Mesenchymal stem cell (in vitro differentiated cells and primary cell): ENCODE measurements at places on chromosomes 1 and 21.

DNA sequence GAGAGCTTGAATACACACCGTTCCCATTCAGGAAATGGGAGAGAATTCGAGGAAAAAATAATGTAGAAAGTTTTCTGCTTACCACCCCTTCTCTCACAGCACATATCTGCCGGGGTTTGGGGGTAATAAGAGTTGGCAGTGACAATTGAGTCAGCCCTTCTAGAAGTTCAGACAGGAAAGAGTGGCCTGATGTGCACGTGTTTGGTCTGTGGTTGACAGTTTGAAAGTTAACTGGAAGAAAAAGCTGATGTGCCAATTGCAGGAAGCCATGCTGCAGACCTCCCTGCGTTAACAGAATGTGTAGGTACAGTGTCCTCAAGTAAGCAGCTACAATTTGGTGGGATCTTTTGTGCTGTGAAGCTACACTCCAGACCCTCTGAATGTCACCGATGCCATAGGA is 50.9 kb downstream of the DHX9 start:
- H3K27me3 ChIP-seq = no peaks in the 10 kb centered on the region
- no peak overlapping the region for H3K4me3 ChIP-seq
- no peak overlapping the region for H3K27ac ChIP-seq
- H3K36me3 ChIP-seq = peaks cover 41% of the 10 kb centered on the region
- no peaks in the 10 kb centered on the region for H3K4me1 ChIP-seq

- H3K36me3 ChIP-seq = no peaks in the 10 kb centered on the region
- H3K4me1 ChIP-seq = no peaks in the 10 kb centered on the region
- no peak overlapping the region for H3K27ac ChIP-seq
- H3K4me3 ChIP-seq = no peak overlapping the region
- H3K27me3 ChIP-seq = no peaks in the 10 kb centered on the region
- DNase-seq = peak; percentile 45
These were observed 75.8 kb upstream of the DPH5 start for GRCh38 chr1:101101360-101101759.

DNA sequence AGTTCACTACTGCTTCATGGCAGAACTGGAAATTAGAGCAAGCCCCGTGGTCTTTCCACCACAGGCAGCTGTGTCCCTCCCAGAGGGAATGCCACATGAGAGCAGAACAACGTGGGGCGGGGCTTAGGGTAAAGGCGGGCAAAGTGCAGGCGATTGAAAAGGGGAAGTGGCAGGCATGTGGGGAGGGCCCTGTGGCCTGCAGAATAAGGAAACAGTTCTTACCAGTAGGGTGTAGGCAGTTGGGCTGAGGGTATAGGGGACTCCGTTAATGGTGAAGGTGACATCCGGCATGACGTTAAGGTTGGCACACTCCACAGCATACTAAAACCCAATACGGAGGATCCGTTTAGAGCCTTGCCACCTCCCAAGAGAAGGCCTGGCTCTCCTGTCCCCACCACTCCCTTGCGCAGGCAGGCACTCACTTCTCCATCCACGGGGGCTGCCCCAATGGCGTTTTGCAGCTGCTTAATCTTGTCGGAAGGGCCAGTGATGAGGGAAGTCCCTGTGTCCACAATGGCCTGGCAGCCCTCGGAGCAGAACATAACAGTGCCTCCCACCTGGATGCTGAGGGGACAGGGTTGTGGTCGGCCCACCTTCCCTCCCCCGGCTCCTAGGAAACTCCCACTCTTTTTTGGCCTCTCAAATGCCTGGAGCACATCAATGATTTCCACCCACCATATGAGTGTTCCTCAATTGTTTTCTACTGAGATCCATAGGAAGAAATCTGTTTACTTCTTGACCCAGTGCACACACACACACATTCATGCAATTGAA is 9.1 kb upstream of the RAB7B start:
- H3K36me3 ChIP-seq = no peaks in the 10 kb centered on the region
- H3K27ac ChIP-seq = no peak overlapping the region
- H3K4me3 ChIP-seq = no peak overlapping the region
- no peak for DNase-seq
- peaks cover 1% of the 10 kb centered on the region for H3K4me1 ChIP-seq

- no peaks in the 10 kb centered on the region for H3K27me3 ChIP-seq
- no peaks in the 10 kb centered on the region for H3K4me1 ChIP-seq
- no peak overlapping the region for H3K4me3 ChIP-seq
- no peak overlapping the region for H3K27ac ChIP-seq
These were observed 244.5 kb downstream of the GPR52 start for GRCh38 chr1:174692313-174692712.

DNA sequence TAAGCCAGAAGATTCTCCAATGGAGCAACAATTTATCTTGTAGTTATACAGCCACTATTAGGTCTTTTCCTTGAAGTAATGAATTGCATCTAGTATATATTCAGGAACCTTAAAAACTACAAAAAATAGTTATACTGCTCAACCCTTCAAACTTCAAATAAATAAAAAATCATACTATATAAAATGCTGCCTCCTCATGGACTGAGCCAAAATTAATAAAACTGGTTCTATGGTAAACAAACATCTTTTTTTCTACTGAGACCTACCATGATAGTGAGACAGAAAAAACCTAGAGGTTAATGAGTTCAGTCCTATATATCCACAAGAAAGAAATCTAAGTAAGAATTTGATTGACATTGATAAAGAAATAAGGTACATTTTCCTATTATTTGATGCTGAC is 67.7 kb downstream of the GPATCH2 start:
- peak overlapping the region; percentile 91 for H3K27ac ChIP-seq
- DNase-seq = no peak
- peaks cover 3% of the 10 kb centered on the region for H3K4me1 ChIP-seq
- H3K36me3 ChIP-seq = peaks cover 9% of the 10 kb centered on the region
- no peaks in the 10 kb centered on the region for H3K27me3 ChIP-seq

GRCh38 chr1:54398963-54399528 is 7.1 kb downstream of the SSBP3 start:
- no peaks in the 10 kb centered on the region for H3K27me3 ChIP-seq
- H3K4me1 ChIP-seq = peaks cover 11% of the 10 kb centered on the region
- no peak overlapping the region for H3K4me3 ChIP-seq
- peaks cover 40% of the 10 kb centered on the region for H3K36me3 ChIP-seq

DNA sequence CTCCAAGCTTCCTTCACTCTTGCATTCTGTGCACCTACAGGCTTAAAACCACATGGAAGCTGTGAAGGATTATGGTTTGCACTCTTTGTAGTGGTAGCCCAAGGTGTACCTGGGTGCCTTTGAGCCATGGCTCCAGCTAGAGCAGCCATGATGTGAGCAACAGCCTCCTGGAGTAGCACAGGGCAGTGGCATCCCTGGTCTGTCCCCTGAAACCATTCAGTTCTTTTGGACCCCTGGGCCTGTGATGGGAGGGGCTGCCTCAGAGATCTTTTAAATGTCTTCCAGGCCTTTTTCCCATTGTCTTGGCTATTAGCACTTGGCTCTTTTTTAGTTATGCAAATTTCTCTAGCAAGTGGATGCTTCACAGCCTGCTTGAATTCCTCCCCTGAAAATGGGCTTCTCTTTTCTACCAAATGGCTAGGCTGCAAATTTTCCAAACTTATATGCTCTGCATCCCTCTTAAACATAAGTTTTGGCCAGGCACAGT is 47.4 kb downstream of the CLCA4 start:
- H3K27ac ChIP-seq = no peak overlapping the region
- H3K4me1 ChIP-seq = no peaks in the 10 kb centered on the region
- H3K36me3 ChIP-seq = no peaks in the 10 kb centered on the region
- H3K4me3 ChIP-seq = no peak overlapping the region
- H3K27me3 ChIP-seq = no peaks in the 10 kb centered on the region

GRCh38 chr21:35465741-35466140 is 416.6 kb upstream of the RUNX1 start:
- no peaks in the 10 kb centered on the region for H3K36me3 ChIP-seq
- no peak for DNase-seq
- no peaks in the 10 kb centered on the region for H3K27me3 ChIP-seq
- H3K4me3 ChIP-seq = no peak overlapping the region

- H3K4me3 ChIP-seq = no peak overlapping the region
- no peaks in the 10 kb centered on the region for H3K36me3 ChIP-seq
- no peak overlapping the region for H3K27ac ChIP-seq
- no peaks in the 10 kb centered on the region for H3K27me3 ChIP-seq
- no peaks in the 10 kb centered on the region for H3K4me1 ChIP-seq
- no peak for DNase-seq
These were observed 165.9 kb downstream of the ACTL8 start for GRCh38 chr1:17920881-17921640.

- peaks cover 1% of the 10 kb centered on the region for H3K4me1 ChIP-seq
- H3K27ac ChIP-seq = peak overlapping the region; percentile 12
- no peaks in the 10 kb centered on the region for H3K27me3 ChIP-seq
- no peak overlapping the region for H3K4me3 ChIP-seq
These were observed 576.6 kb downstream of the ADGRL2 start for GRCh38 chr1:82377201-82377884.

- no peak for DNase-seq
- no peak overlapping the region for H3K27ac ChIP-seq
These were observed 6.7 kb upstream of the OR11L1 start for GRCh38 chr1:247848346-247848745.

GRCh38 chr21:37916310-37917051 is at the start of gene KCNJ6:
TSS of gene KCNJ6 (minus strand) at chr21:37916457. CDS start at chr21:37840682, 75,775 bp downstream.
- peaks cover 19% of the 10 kb centered on the region for H3K4me1 ChIP-seq
- DNase-seq = peak; percentile 75
- H3K36me3 ChIP-seq = no peaks in the 10 kb centered on the region
- H3K4me3 ChIP-seq = peak within 1 kb of the TSS; percentile 75
- H3K27me3 ChIP-seq = peaks cover 5% of the 10 kb centered on the region

GRCh38 chr21:46619846-46620245 is 15.0 kb upstream of the S100B start:
- DNase-seq = no peak
- peak overlapping the region; percentile 21 for H3K27ac ChIP-seq
- H3K36me3 ChIP-seq = no peaks in the 10 kb centered on the region
- peaks cover 3% of the 10 kb centered on the region for H3K27me3 ChIP-seq
- peaks cover 8% of the 10 kb centered on the region for H3K4me1 ChIP-seq

GRCh38 chr1:81848880-81849682 is 48.3 kb downstream of the ADGRL2 start:
- no peaks in the 10 kb centered on the region for H3K4me1 ChIP-seq
- H3K36me3 ChIP-seq = peaks cover 26% of the 10 kb centered on the region
- no peak for DNase-seq
- H3K4me3 ChIP-seq = no peak overlapping the region

DNA sequence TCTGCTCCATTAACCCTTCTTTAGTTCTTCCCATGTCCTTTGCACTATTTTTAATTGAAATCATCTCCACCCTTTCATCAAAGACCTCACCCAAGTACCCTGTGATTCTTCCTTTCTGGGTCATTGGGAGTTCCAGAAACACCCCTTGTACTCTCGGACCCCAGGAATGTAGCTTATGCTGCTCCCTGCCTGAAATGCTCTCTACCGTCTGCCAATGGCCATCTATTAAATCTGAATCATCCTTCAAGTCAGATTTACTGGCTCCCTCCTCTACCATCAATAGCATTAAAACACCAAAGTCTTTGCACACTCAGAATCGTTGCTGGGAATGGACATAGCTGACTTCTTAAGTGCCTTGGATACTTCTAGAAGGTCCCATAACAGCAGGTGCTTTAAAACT is 73.2 kb upstream of the GADD45A start:
- H3K27me3 ChIP-seq = no peaks in the 10 kb centered on the region
- no peak overlapping the region for H3K27ac ChIP-seq
- peaks cover 4% of the 10 kb centered on the region for H3K4me1 ChIP-seq
- DNase-seq = no peak

GRCh38 chr1:115343200-115343737 is 5.2 kb upstream of the NGF start:
- H3K4me1 ChIP-seq = peaks cover 3% of the 10 kb centered on the region
- DNase-seq = no peak
- no peaks in the 10 kb centered on the region for H3K36me3 ChIP-seq
- H3K27me3 ChIP-seq = peaks cover 46% of the 10 kb centered on the region
